ENCODE measurements at places on chromosomes 13 and 19. TPM values are rescaled to one million over a fixed set of nuclear protein-coding genes. Genes with fewer than 3 reads are reported as not detected.

- no peak for DNase-seq
Measured at GRCh38 chr13:40254394-40254793, 412.0 kb downstream of the FOXO1 start.

The USF2 gene
- polyA plus RNA-seq: 94.3 TPM

The COG3 gene
- 23.1 TPM for polyA plus RNA-seq

The FFAR3 gene
- not detected for polyA plus RNA-seq

The CLC gene
- 1.3 TPM for polyA plus RNA-seq

The COX6B1 gene
- polyA plus RNA-seq: 239 TPM

- DNase-seq: no peak
Measured at GRCh38 chr19:2524840-2525723, 49.2 kb downstream of the GADD45B start.

The SMIM17 gene
- 2.1 TPM for polyA plus RNA-seq

DNA sequence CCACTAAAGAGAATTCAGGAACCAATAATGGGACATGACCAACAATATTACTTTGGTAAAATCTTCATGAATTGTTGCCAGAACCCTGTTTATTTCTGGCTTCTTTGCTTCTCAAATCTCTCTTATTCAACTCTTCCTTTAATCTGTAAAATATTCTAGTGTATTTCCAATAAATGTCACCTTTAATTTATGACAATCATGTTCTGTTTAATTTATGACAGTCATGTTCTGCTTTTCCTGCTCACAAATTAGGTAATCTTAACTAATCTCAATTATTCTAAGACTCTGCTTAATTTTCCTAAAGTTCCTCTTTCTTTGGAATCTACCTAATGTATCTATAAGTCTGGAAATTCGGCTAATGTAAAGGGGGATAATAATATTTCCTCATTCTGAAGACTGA lies 847.6 kb upstream of the KLHL1 start:
- DNase-seq: no peak

DNA sequence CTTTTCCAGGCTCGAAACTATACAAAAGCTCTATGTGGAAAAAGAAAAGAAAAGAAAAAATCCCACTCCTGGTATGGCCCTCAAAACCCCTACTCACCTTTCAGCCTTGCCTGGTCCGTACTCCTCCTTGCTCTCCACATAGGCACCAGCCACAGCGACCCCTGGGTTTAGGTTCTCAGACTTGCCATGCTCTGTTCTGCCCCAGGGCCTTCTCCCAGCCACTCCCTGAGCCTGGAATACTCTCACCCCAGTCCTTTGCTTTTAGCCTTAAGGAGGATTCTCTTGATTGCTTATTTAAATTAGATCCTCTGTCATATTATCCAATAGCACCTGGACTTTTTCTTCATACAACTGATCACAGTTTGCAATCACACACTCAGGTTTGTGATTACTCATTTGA lies 522.5 kb downstream of the DIAPH3 start:
- DNase-seq: no peak

DNA sequence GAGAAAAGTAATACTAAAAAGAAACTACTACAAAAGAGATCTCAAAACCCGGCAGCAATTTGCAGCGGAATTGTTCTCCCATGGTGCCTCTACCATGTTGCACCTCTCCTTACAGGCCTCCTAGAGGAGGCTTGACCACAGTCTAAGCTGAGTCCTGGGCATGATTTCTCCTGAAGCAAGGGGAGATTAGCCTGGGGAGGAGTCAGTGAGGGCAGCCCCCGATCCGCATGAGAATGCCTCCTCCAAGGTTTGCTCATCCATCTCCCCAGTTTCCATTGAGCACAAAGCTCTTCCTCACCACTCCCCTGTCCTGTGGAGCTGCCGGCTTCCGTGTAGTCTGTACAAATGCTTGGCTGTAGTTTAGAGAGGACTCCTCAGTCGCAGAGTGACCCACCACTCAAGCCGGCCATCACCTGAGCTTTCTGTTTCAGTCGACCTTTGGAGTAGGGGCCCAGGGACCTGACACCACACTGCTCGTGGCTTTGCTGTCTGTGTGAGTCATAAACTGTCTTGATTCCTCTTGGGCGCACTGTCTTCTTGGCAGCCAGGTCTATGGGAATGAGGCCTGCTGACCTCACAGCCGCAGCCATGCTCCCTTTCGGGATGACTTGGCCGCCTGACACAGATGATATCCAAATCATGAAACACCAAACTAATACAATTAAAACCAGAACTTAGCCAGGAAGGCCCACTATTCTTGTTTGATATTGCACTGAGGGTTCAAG lies 72.3 kb downstream of the C1QTNF9 start:
- DNase-seq: no peak

DNA sequence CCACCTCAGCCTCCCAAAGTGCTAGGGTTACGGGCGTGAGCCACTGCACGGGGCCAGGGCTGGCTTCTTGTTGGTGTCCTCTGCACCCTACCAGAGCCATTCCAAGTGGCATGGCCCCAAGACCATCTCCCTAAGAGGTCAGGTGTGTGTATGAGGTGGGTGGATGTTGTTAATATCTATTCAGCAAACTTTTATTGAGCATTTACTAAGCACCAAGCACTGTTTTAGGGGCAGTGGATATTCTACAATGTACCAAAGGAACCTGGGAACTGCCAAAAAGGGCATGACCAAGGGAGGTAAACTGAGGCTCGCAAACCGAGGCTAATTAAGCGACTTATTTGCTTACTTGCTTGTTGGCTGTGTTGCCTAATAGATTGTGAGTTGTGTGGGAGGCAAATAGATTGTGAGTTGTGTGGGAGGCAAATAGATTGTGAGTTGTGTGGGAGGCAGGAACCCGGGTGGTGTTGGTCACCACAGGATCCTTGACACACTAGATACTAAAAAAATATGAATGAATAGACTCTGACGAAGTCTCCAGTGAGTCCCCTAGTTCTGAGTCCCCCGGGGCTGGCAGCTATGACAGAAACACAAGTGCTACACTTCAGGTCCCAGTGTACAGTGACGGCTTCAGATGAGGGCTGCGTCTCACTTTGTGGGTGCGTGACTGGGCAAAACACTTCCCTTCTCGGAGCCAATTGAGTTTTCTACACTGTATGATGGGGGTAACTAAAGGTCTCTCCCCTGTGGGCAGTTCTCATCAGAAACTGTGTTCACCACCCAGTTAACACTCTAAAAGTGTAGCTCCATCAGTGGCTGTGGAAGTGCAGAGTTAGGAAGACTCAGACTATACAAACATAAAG lies 5.0 kb upstream of the BICRA start:
- DNase-seq: no peak

The RGS9BP gene
- polyA plus RNA-seq: 0.25 TPM

DNA sequence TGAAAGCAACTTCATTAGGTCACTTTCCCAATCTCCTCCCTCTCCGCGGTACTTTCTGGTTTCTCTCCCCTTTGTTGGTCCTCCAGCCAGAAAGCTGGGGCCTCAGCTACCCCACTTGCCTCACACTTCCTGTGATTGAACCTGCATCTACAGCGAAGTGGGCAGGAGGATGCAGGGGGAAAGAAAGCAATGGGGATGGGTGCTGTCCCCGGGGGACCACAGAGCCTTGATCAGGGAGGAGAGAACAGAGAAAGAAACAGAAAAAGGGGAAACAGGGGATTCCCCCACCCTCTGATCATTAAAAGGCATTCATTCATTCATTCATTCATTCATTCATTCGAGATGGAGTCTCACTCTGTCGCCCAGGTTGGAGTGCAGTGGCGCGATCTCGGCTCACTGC lies 74.2 kb downstream of the TRPM4 start:
- no peak for DNase-seq

- DNase-seq: no peak
Measured at GRCh38 chr13:27549406-27549981, 70.8 kb downstream of the LNX2 start.

The PTPRH gene
- 0.25 TPM for polyA plus RNA-seq

The ACP7 gene
- polyA plus RNA-seq: not detected

DNA sequence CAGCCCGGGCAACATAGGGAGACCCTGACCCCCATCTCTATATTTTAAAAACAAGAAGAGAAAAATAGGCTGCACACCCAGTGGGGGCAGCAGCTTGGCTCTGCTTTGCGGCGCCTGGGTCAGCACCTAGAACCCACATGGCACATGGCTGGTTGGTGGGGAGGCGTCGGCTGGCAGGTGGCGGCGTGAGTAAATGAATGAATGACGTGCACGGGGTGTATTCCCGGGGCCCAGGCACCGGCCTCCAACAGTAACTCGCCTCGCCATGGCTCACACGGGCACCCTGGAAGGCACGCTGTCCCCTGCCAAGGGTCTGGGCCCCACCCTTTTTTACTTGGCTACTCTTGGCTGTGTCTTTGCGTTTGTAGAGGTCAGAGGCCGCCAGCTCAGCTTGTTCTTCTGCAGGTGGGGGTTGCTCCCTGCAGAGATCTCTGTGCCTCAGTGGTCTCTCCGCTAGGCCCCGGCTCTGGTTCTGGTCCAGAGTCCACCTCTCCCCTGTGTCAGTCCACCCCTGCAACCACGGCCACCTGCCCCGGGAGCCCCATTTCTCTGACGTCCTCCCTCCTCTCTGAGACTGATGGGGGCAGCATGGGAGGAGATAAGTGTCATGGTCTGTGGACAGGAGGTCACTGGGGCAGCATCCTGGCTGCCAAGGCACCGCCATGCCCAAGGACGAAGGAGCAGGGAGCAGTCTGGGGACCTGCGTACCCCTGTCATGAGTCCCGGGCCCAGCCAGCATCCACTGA lies 5.6 kb downstream of the FZR1 start:
- no peak for DNase-seq

The PDE4C gene
- polyA plus RNA-seq: not detected

- DNase-seq: no peak
Measured at GRCh38 chr19:29217616-29218015, 4.7 kb upstream of the UQCRFS1 start.

The UBL5 gene
- 111 TPM for polyA plus RNA-seq

- peak; percentile 88 for DNase-seq
Measured at GRCh38 chr19:47225746-47226425, 5.1 kb downstream of the BBC3 start.

GRCh38 chr19:13872695-13873389 lies 4.1 kb upstream of the NANOS3 start:
- no peak for DNase-seq

The WDR88 gene
- 1.0 TPM for polyA plus RNA-seq

The GPR12 gene
- polyA plus RNA-seq: not detected

DNA sequence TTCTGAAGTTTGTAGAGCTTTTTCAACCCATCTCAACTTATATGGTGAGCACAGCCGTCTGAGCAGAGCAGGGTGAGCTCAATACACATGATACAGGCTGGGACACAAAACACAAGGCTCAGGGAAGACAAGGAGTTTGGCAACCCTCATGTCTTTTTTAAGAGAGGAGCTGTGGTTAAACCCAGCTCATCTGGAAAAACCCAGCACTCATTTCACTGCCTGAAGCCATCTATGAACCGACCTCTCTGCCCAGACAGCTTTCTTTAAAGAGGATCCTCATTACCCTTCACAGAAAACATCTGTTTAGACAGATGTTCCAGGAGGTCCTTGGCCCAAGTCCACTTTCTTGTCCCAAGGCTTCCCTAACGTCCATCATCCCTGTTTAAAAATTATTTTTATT lies 170.0 kb upstream of the TSHZ3 start:
- DNase-seq: peak; percentile 35

- DNase-seq: no peak
Measured at GRCh38 chr19:53787266-53787665, 36.8 kb downstream of the NLRP12 start.

- DNase-seq: no peak
Measured at GRCh38 chr19:46394402-46394797, 19.0 kb downstream of the CCDC8 start.

GRCh38 chr19:41462497-41462896 lies 19.5 kb downstream of the ERICH4 start:
- no peak for DNase-seq

The C2CD4C gene
- polyA plus RNA-seq: 0.80 TPM

All from muscle of arm (tissue), 14 donors.